ENCODE measurements at places on chromosomes 16 and 17.
A peak's percentile ranks its signal among the peaks of the same experiment; 100 is the strongest.

DNA sequence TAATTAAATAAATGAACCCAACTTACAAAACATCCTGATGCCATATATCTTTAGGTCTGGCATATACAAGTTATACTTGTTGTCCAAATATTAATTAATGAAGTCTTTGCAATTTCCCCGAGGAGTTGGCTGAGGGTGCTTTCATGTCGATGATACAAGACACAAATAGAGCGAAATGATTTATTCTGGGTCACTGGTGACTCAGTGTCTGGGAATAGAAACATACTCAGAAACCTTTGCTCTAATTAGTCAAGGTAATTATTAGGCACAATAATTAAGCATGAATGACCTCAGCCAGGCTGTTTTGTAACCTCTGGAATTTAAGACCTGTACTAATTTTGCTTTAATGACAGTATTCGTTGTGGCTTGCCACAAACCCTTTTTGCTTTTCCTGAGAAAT, 37.0 kb upstream of the HAPSTR1 start:
- DNase-seq = no peak

GRCh38 chr17:65936013-65936412, 255.9 kb downstream of the CEP112 start:
- peak; percentile 13 for DNase-seq

GRCh38 chr17:610276-610675, 104.4 kb downstream of the VPS53 start:
- no peak for DNase-seq

DNA sequence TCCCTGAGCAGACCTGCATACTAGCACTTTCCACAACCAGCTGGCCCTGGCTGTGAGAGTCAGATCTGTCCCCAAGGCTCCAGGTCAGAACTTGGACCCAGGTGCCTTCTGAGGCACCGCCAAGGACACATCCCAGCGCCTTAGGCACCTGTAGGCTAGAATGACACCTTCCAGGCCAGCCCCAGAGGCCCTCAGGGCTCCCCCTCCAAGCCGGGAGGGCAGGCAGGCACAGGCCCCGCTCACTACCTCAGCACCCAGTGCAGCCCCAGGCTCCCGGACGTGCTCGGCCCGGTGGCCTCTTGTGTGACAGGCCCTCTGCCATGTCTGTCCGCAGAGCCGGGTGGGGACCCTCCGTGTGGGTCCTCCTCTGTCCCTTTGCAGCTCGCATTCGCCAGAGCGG, 56.3 kb upstream of the CMIP start:
- DNase-seq = no peak

DNA sequence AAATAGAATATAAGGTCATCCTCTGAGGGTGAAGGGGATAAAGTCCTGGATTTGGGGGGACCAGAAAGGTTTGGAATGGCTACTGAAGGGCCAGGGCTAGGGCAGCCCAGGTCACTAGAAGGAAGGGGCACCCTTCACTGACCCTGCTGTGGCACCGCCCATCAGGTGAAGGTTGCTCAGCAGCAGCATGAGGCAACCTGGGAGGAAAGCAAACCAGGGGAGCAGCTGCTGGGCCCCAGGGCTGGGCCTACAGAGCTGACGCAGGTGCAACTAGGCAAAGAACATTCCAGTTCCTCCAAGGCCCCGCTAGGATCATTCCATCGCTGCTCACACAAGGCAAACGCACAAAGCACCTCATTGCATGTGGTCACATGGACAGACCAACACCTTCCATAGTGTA, 3.4 kb upstream of the HSBP1 start:
- no peak for DNase-seq
